ENCODE measurements at places on chromosomes 16 and 17.

GRCh38 chr16:19527161-19527560 lies 3.4 kb downstream of the CCP110 start:
- DNase-seq = no peak

GRCh38 chr16:85615852-85616606 lies 2.9 kb downstream of the GSE1 start:
- DNase-seq = peak; percentile 91

DNA sequence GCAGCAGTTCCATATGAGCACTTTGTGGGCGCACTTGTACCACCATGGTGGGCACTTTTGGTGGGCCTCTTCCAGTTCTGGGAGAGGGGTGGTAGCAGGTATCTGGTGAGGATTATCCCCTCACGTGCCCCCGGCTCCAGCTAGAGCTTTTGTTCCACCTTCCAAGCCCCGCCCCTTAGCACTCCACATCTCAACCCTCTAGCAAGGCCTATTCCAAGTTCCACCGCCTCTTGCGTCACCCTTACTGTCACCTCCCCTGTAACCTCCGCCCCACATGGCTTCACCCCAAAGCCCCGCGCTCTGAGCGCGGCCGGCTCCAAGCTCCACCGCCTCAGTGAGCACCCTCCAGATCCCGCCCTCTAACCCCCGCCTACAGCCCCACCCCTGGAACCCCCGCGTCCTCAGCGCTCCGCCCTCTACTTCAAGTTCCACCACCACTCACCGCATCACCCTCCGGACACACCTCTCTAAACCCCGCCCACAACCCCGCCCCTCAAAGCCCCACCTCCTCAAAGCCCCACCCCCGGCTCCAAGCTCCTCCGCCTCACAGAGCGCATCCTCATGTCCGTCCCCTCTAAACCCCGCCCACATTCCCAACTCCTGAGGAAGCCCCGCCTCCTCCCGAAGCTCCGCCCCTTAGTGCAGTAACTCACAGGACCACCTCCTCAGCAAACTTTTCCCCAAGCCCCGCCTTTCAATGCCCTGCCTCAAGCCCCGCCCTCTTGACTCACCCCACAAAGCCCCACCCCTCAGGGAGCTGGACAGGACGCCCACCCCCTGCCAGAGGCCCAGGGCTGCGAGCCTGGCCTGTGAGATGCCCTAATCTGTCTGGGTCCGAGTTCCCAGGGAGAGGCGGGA lies 11.1 kb downstream of the SCN4A start:
- DNase-seq = peak; percentile 60

DNA sequence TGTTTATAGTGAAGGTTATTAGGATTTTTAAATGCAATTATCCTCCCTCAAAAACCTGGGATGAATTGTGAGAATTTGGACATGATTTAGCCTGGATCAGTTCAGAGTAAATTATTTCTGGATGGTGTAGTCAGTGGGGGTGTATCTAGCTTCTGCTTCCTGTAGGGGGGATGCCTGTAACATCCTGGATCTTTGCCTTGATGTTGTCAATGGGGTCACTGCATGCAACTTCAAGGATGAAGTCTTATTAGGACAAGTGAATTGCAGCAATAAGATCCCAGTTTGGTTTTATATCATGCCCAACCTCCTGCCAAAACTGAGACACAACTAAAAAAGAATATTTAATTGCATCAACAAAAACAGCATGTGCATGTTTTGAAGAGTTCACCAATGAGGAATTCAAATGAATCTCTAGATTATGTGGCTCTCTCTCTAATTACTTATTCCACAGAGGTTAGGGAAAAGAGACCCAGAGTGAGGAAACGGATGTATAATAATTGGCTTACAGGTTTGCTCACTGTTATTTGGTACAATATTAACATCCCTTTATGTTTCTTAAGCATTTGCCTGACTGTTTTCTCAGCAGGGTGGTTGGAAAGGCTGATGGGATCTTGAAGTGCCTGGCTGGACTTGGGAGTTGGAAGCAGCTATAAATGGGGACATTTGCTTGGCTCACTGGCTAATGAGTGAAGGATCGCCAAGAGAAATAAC lies 159.8 kb downstream of the HS3ST3B1 start:
- DNase-seq = no peak

GRCh38 chr16:15539197-15539596 lies 103.8 kb downstream of the MARF1 start:
- DNase-seq = no peak

GRCh38 chr17:72119077-72119872 lies 1.5 kb upstream of the SOX9 start:
- no peak for DNase-seq

DNA sequence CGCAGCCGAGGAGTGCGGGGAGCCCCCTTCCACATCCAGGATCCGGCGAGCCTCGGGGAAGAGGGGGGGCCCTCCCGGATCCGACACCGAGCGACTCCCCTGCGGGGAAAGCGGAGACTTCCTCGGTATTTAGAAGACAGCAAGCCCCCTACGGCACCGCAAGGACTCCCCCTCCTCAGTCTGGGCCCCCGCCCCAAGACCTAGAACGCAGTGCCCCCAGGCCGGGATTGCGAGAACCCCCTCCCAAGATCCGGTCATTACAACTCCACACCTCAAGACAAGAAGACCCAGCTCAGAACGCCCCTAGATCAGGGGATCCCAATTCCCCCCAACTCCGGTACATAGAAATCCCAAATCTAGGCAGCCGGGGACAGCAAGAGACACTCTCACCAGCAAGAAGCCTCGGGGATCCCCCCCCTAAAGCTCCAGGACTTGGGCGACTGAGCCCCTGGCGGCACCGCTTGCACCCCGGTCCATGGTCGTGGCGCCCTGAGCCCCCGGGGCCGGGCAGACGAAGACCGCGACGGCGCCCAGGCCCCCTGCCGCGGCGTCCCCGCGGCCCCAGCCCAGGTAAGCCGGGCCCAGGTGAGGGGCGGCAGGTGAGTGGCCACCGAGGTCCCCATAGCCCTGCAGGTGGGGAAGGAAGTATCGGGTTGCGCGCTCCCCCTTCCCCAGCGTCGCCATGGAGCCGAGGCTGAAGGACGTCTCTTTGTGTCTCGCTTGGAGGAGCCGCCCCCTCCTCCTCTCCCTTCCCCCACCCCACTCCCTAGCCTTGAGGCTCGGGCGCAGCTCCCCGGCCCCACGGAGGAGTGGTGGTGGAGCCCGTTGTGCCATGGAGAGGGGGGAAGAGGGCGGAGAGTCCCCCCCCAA lies 641 bp downstream of the SBK1 start:
- DNase-seq = no peak

- peak; percentile 10 for DNase-seq
Measured at GRCh38 chr16:55411231-55411630, 67.8 kb upstream of the MMP2 start.

DNA sequence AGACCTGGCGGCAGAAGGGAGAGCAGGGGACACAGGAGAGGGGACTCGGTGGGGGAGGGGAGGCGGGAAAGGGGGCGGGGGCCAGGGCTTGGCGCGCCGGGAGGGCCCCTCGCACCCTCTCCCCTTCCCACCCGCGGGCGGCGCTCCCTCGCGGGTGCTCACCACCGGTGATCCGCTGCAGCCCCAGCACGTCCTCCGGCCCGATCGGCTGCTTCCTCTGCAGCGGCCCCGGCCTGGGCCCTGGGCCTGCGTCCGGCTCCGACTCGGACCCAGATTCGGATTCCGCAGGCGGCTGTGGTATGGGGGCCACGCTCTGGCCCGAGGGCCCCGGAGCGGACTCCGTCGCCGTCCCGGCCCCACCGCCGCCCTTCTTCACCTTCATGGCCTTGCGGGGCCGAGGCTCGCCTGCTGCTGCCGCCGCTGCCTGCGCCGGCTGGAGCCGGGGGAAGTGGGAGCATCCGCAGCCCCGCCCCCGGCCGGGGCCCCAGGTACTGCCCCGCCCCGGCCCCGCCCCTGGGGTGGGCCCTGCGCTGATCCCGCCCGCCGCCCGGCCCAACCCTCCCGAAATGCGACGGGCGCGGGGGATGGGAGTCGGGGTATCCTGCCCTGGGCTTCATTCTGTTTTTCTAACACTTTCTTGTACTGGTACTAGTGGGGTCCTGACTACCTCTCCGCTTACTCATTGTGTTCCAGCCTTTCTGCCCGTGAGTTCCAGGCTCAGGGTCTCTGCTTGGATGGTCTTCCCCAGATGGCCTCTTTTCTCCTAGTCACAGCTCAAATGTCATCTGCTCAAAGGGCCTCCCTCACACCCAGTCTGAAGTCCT lies at the start of gene UNC119:
Gene UNC119 (minus strand): TSS at position 449 of the 824 bp plus-strand sequence. CDS start 67 bp downstream, at position 382.
- peak; percentile 61 for DNase-seq

DNA sequence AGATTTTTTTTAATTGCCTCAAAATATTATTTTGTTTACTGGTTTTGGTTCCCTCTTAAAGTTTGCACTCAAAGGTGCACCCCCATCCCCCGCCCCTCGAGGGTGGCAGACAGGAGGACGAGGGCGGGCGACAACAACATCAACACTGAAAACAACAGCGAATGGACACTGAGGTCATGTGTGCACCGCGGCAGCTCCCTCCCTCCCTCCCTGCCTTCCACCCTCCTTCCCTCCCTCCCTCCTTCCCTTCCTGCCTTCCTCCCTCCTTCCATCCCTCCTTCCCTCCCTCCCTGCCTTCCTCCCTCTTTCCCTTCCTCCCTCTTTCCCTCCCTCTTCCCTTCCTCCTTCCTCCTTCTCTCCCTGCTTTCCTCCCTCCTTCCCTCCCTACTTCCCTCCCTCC lies 1.5 kb upstream of the OSGIN1 start:
- DNase-seq = no peak

GRCh38 chr16:86384263-86384649 lies 126.1 kb upstream of the FOXF1 start:
- no peak for DNase-seq

DNA sequence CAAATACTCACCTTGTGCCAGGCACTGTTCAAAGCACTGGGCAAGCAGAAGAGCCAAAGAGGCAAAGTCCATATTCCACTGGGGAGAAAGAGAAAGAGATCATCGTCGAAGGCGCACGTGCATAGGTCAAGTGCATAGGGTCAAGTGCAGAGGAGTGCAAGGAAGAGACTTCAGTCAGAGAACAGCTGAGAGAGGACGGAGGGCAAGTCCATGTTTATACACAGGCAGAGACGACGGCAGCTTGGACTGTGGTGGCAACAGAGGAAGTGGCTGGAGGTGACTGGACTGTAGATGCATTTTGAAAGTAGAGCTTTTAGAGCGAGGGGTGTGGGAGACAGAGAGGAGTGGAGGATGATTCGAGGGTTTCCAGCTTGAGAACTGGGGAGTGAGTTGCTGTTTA lies 74.7 kb upstream of the SDK2 start:
- DNase-seq = no peak
